SW 1271 (cell line): ENCODE measurements at places on chromosomes 1 and 21.

- DNase-seq = peak; percentile 61
Measured at GRCh38 chr1:75203415-75204277, 69.5 kb downstream of the LHX8 start.

DNA sequence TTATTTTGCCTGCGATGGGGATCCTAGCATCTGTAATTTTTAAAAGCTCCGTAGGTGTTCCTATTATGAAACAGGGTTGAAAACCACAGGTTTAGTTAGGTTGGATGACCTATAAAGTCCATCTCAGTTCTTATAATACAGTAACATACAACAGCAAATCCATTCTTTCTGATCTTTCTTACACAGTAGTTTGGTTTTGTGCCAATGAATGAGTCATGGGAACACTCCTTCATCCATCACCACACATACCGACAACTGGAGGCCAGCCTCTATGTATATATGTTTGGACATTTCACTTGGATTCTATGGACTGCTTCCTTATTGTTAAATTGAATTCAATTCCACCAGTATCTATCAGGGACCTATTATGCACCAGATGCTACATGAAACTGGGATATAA lies 118.4 kb upstream of the L1TD1 start:
- DNase-seq = no peak

DNA sequence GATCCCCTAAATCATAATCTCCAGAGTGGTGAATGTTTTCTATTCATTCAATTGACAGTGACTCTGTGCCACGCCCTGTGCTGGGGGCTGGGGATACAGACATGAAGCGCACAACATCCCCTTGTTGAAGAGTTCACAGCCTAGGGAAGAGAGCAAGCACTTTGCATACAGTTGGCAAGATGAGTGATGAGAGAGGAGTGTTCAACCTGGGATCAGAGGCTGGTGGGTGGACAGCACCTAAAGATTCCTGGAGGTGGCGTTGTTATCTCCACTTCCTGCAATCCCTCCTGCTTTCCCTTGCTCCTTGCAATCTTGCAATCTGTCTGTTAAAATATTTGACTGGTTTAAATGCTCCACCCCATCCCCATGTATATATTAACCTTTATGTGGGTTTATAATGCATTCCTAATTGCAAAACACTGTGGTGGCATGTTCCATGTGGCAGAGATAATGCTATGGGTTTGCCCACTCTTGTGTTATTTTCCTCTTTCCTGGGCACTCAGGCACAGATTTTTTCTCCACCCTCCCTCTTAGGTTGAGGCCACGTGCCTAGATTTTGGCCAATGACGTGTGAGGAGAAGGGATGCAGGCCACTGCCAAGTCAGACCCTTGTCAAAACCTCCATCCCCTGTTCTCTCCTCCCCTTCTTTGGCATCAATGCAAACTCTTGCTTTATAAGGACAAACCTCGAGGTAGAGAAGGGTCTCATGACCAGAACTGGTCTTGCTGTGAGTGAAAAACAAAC lies 36.2 kb upstream of the GADD45A start:
- DNase-seq = no peak

DNA sequence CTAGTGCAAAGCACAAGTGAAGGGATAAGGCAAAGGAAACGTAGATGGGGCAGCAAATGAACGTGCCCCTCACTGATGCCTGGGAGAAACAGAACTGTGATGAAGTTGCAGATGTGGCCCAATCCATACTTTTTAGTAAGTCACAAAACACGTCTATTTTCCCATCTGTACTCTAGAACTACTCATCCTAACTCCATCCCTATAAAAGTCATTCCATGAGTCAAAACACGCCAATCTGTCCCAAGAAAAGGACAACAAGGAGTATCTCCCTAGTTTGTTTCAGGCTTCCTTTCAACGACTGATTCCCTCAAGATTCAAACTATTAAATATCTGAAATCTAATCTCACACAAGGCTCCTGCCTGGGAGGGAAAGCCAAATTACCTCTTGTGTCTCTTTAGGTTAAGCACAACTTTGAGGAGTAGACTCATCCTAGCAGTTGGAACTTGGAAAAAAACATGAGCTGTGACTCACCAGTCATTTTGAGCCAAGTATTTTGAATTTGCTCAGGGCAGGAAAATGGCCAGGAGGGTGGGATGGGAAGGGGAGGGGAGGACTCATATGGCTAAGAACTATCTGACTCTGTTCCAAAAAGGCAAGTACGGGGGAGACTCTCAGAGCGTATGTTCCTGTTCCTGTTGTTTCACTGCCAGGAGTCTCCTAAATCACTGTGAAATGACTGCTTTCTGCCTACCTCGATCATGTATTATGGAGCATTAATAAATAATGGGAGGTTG lies 214.5 kb upstream of the CAMK1G start:
- no peak for DNase-seq
